ENCODE measurements at places on chromosomes 13 and 19.

DNA sequence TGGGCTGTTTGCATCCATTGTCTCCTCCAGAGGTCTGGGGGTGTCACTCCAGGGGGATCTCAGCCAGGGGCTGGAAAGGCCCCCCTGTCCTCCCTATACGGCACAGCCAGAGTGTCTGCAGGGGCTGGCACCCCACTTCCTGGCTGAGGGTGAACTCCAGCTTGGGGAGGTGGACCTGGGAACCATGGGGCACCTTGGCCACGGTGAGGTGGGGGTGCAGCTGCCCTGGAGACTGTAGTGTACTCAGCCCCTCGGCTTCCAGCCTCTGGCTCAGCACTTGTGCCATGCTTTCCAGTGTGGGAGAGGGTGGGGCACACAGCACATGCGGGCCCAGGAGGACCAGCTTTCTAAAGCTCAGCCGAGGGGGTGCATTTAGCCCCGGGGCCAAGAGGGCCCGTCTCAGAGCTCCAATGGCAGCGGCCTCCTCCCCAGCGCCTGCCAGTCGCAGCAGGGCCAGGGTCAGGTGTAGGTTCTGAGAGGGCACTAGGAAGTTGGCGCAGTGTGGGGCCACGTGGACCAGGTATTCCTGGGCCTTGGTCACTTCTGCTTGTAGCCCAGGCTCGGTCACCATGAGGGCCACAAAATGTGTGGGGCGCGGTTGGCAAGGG, 1.4 kb downstream of the LENG9 start:
- no peak for DNase-seq

DNA sequence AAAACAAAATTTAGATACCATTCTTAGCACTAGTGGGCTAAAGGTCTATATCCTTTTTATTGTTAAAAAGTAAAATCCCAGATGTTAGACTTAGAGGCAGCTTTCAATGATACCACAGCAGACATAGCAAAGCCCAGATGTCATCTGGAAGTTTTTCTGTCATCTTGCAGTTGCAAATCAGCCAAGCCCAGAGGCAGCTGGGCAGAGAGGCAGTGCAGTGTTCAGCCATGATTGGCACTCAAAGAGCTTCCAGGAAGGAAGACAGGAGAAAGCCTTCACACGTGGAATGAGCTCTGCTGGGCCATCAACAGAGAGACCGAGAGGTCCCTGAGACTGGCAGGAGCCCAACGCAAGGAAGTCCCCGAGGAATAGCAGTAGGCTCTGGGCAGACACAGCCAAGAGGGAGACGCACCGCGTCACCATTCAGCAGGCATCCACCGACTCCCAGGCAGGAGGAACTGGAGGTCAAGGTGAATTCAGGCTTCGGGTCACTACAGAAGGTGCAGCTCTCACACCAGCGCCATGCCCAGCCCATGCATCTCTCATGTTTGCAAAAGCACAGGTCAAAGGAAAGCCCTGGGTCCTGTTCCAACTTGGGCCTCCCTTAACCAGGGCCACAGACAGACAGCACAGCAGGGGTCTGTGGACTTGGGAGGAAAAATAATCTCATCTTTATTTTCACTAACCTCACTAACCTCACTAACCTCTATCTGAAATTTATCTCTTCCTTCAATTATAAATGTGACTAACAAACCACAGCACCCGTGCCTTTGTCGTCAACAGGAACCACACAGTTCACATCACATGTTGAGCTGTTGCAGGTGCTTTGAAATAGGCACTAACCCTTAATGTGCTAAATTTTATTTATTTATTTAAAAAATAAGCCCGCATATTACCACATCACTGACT, 54.9 kb downstream of the TUBGCP3 start:
- peak; percentile 74 for DNase-seq

DNA sequence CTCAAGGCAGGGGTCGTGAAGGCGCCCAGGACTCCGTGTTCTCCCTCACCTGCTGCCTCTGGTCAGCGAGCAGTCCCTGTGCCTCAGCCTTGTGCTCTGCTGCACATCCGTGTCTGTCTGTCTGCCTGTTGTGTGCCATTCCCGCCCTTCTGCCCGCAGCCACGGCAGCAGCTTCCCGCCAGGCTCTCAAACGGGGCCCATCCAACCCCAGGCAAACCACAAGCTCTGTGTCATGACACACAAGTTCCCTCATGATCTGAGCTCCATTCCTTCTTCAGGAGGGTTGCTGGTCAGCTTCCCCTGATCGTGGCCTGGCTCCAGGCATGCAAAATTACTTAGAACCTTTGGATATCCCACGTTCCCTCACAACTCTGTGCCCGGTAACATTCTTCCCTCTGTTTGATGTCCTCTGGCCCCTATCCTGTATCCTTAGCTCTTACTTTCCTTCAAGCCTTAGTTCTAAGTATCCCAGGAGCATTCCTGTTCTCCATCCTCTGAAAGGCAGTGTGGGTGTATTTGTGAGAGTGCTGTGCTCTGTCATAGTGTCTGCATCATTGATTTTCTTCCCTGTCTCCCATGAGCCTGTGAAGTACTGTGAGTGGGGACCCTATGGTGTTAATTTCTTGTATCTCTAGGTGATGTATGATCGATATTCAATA, 3.2 kb downstream of the GPR183 start:
- DNase-seq: no peak

DNA sequence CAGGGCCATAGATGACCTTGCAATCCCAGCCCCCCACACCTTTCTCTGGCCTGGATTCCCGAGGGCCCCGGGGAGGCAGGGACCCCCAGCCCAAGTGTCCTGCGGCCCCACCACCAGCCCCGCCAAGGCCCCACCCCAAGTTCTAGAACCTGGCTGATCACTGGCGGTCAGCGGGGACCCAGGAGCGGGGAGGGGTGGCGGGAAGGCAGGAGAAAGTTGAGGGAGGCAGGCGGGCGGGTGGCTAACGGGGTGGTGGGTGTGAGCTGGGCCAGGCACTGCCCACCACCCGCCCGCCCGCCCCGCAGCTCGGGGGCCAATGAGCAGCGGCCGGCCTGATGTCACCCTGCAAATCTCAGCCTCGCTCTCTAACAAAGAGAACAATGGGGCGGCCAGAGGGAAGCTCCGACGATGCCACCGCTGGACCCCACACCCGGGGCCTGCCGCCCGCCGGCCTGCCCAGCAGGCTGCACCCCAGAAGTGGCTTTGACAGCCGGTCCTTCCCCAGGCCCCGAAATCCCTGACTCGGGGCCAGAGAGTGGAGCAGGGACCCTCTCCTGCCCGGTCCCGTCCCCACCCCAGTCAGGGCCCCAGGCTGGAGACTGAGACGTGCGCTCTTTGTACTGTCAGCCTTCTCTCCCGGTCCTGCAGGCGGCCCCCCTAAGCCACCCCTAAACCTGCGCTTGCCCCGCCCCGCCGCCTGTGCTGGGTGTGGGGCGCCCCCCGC, 1.6 kb downstream of the MEX3D start:
- DNase-seq: no peak

DNA sequence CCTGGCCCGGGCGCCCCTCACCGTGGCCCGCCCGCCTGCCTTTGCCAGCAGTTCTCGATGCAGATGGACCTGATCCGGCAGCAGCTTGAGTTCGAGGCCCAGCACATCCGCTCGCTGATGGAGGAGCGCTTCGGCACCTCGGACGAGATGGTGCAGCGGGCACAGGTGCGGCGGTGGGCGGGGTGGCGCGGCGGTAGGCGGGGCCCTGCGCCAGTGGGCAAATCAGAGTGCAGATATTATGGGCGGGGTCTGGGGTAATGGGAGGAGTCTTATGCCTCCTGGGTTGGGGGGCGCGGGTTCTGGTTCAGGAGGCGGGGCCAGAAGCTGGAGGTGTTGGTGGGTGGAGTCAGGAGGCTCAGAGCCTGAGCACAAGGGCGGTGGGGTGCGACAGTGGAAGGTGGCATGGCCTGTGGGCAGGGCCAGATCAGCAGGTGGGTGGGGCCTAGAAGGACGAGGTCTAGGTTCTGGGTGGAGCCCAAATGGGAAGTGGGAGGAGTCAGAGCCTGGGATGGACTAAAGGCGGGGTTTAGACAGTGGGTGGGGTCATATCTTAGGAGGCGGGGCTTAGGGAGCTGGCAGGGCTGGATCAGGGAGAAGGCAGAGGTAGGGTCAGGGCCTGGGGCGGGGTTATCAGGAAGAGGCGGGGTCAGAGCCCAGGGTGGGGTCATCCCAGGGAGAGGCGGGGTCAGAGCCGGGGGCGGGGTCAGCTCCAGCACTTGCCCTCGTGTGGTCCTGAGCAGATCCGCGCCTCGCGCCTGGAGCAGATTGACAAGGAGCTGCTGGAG, 5.6 kb downstream of the APC2 start:
- DNase-seq: peak; percentile 78

DNA sequence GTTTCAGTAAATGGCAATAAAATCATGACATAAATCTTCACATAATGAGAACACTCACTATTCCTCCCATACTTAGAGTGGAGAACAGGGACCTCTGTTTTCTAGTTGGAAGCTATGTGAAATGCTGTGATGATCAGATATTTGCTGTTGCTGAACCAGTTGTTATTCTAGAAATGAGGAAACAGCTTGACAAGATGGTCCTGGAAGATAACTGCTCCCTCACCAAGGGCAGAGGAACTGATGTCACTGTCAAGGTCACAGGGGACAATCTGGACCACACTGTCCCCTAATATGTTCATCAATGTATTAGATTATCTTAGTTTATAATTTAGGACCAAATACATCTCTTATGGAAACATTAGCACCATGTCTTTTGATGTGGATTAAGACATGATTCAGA, 1173.3 kb downstream of the PCDH17 start:
- DNase-seq: no peak

DNA sequence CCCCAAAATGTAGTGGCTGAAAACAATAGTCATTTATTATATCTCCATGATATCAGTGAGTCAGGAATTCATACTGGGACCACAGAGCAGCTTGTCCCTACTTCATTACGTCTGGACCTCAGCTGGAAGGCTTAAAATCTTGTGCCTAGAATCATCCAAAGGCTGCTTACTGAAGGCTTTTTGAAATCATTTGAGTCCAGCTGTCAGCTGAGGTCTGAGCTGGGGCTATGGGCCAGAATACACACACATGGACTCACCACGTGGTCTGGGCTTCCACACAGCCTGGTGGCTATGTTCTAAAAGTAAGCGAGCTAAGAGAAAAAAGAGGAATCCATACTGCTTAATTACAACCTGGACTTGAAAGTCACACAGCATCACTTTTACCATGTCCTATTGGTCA, 209.2 kb downstream of the KCTD12 start:
- DNase-seq: no peak

DNA sequence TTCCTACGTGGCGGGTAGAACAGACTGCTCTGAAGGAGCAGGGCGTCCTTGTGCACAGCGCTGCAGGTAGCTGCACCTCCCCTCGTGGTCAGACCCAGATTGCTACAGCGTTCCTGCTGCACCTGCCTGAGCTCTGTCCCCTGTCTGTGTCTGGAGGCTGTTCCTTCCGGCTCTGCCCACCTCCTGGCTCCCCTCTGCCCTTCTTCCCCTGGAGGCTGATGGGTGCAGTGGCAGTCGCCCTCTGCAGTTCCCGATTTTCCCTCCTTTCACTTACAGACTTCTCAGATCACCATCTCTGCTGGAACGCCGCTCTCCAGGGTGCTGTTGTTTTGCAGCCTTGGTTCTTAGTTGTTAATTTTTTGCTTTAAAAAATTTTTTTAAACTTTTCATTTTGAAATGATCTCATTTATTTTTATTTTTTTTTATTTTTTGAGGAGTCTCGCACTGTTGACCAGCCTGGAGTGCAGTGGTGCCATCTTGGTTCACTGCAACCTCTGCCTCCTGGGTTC, 53.6 kb downstream of the SMARCA4 start:
- DNase-seq: no peak

DNA sequence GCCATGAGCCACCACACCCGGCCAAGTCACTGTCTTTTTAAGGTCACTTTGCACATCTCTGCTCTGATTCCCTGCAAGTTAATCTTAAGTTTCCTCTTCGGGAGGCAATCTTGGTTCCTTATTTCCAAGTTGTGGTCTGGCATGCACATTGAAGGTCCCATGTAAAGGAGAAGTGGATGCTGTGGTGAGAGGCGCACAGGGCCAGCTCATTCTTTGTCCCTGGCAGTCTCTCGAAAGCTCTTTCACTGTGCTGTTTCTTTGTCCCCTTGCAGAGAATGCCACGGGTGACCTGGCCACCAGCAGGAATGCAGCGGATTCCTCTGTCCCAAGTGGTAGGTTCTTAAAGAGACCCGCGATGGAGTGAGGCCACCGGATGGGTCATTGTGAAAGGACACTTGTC, 16.4 kb upstream of the C19orf33 start:
- peak; percentile 70 for DNase-seq

DNA sequence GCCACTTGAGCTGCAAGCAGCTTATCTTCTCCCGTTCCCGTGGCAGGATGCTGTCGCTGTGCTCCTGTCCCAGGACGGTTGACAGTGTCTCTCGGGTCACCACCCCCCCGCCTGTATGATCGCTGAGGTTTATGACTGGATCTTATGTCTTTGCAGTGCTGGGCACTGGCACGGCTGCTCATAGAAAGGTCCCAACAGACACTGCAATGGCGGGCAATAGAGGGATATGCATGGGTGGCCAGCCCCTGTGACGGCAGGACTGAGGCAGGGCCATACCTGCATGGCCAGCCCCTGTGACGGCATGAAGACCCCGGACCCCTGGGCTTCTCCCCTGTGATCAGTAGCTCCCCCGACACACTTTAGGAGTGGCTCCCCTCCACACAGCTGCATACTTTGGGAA, 307.2 kb downstream of the TEX29 start:
- DNase-seq: no peak

DNA sequence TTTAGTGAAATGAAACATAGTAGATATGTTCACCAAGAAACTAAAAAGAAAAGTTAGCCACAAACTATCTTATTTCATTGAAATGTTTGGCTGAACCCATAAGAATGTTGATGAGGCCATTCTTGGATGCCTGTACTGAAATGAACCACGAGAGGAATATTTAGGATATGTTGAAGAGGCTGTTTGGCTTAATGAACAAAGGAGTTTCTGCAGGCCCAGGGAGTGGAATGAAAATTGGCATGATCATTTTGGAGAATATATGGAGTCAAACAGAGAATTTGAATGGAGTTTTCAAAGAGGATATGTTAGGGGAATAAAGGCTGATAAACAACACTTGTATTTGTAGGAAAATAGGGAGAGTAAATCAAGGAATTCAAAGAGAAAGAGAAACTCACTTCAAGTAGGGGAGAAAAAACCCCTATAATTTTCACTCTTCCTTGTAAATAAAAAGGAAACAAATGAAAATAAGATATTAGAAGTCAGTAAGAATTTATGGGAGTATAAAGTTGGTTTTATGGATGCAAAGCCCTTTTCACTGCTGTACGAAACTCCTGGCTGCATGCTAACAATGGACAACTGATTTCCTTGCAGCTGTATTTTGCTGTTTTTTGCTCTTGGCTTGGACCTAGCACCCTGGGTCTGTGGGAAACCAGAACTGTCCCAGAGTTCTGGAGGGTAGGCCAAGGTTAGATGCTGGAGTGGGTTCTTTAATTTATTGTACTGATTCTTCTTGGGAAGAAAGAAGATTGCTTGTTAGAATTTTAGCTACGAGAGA, 36.5 kb downstream of the KL start:
- no peak for DNase-seq

DNA sequence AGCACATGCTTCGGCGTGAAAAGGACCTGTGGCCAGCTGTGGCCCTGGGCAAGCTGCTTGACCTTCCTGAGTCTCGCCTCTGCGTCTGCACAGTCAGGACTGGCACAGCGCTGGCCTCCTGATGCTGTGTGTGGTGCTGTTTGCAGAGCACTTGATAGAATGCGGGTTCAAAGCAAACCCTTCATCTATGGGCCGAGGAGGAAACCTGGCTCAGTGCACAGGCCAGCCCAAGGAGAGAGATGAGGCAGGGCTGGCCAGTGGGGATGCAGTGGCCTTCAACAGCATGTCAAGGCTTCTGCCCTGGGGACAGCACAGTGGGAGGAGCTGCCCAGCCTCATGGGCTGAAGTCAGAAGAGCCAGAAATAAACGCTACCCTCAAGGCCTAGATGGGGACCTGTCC, 21.3 kb upstream of the VSTM2B start:
- no peak for DNase-seq
